ENCODE measurements at places on chromosomes 2 and 18.

DNA sequence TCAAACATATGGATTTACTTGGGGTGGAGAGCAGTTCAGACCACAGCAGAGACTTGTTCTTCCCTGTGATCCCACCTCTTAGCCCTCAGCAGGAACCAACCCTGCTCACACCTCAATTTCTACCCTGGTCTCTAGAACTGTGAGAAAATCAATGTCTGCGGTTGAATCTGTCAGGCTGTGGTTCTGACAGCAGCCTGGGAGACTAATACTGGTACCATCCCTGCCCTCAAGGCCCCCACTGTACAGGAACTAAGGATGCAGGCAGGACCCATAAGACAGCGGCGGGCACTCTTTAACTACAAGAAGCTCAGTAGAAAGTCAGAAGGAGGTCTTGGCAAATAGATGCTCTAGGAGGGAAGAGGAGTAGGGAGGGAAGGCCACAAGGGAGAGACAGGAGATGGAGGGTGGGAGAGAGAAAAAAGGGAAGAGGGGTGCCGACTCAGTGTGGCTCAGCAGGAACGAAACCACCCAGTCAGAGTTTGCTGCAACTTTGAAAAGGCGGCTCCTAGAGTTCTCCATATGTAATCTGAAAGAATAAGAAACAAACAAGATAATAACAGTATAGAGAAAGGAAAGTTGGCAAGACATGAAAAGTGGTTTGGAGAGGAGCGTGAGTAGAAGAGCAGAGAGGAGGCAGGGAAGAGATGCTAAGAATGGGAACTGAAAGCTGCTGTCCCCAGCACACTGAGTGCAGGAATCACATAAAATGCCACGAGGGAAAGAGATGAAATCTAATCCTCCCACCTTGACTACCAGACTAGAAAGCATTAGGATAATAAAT is 323.9 kb upstream of the ID2 start:
- no peak for DNase-seq

GRCh38 chr2:180846756-180847472 is 133.5 kb upstream of the UBE2E3 start:
- DNase-seq: no peak

GRCh38 chr2:127034051-127034450 is 72.9 kb downstream of the BIN1 start:
- no peak for DNase-seq

DNA sequence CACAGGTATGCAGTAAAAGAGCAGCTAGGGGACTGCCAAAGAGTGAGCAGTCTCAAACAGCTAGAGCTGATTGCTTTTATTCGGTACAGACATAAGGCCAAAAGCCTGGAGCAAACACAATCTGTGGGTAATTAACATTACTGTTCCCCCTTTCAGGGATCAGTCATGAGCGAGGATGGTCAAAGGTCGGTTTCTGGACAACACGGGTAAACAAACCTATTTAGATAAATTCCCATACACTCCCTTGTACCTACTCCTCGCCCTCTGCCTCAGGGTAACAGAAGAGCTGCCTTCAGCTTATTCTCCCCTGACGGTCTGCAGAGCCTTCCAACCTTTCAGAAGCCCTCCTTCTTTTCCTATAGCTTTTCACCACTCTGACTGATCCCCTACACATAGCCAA is 586.0 kb downstream of the SUCLG1 start:
- DNase-seq: no peak

DNA sequence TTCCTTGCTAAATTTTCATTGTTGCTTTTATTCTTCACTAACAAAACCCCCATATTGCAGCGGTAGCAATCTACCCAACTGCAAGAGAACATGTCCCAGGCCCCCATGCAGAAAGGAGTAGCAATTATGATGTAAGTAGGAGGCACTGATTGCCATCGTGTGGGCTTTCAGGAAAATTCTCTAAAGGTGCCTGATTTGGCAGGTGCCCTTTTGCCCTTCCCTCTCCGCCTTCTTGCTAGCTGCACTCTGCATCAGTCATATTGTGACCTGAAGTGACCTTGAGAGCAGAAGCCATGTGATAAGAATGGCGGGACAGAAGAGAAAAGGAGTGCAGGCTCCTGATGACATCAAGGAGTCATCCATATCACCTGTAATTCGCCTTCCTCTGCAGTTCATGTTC is 112.1 kb downstream of the NCKAP5 start:
- no peak for DNase-seq

- DNase-seq: no peak
Measured at GRCh38 chr2:239283961-239284795, 116.6 kb downstream of the HDAC4 start.

Data from activated CD4-positive, alpha-beta T cell treated with anti-CD3 and anti-CD28 coated beads for 4 hours (primary cell).